ENCODE measurements at places on chromosomes 16 and 17. TPM values are rescaled to one million over a fixed set of nuclear protein-coding genes. Genes with fewer than 3 reads are reported as not detected.

The MGAT5B gene
- 0.32 TPM for total RNA-seq

The C16orf96 gene
- total RNA-seq: under 0.01 TPM

The CBX8 gene
- total RNA-seq: 5.6 TPM

The CDRT15 gene
- not detected for total RNA-seq

The PSMD12 gene
- total RNA-seq: 20.2 TPM

The RNF166 gene
- total RNA-seq: 10.2 TPM

The CMTM2 gene
- not detected for total RNA-seq

The RNF222 gene
- not detected for total RNA-seq

The KRT15 gene
- 0.63 TPM for total RNA-seq

The TNP2 gene
- not detected for total RNA-seq

The GP1BA gene
- not detected for total RNA-seq

The TBC1D3G gene
- total RNA-seq: not detected

The ESRP2 gene
- total RNA-seq: 0.16 TPM

The KIF18B gene
- 0.77 TPM for total RNA-seq

The TEX19 gene
- under 0.01 TPM for total RNA-seq

The TP53I13 gene
- 25.4 TPM for total RNA-seq

The PRR35 gene
- total RNA-seq: not detected

The CA4 gene
- total RNA-seq: not detected

The CCL1 gene
- total RNA-seq: not detected

The KREMEN2 gene
- total RNA-seq: under 0.01 TPM

The ABI3 gene
- total RNA-seq: not detected

The LGALS9B gene
- not detected for total RNA-seq

The MAP1LC3B gene
- total RNA-seq: 24.0 TPM

The MEOX1 gene
- total RNA-seq: 0.16 TPM

The RFFL gene
- total RNA-seq: 8.2 TPM

The KRT9 gene
- total RNA-seq: not detected

The NOL3 gene
- 36.8 TPM for total RNA-seq

The PIRT gene
- not detected for total RNA-seq

The ZG16 gene
- total RNA-seq: not detected

The KRTAP17-1 gene
- not detected for total RNA-seq

The CD19 gene
- not detected for total RNA-seq

The NXPH3 gene
- 0.17 TPM for total RNA-seq

The TUBB3 gene
- 719 TPM for total RNA-seq

The TXNDC17 gene
- 120 TPM for total RNA-seq

The TMIGD1 gene
- total RNA-seq: not detected

The HBA1 gene
- not detected for total RNA-seq

The NOTUM gene
- under 0.01 TPM for total RNA-seq

The ENO3 gene
- total RNA-seq: 2.2 TPM

The TK1 gene
- total RNA-seq: 31.1 TPM

The NME2 gene
- 841 TPM for total RNA-seq

The PERCC1 gene
- total RNA-seq: not detected

The CDT1 gene
- total RNA-seq: 1.5 TPM

The SLC38A8 gene
- total RNA-seq: not detected

The CA5A gene
- not detected for total RNA-seq

The PCTP gene
- 12.3 TPM for total RNA-seq

The SMIM36 gene
- not detected for total RNA-seq

The KRT33A gene
- total RNA-seq: not detected

Measured in bronchial smooth muscle cell (primary cell).